ENCODE measurements at places on chromosomes 7 and 10.

DNA sequence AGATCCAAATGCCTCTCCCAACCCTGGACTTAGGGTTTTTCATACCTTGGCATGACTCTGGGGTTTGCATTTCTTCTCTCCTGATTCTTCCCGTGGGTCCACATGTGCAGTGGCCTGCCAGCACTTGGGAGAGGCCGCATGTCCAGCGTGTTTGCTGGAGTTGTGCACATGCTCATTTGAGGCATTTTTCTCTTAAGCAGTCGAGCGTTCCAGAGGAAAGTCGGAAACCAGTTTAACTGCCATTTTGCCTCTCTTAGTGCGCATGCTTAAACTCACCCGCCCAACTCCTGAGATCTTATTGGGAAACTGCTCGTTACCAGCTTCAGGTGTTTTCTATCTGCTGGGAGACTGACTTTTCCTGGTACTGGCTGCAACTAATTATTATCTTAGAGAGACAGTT is 888.4 kb upstream of the PHF14 start:
- no peak for DNase-seq

DNA sequence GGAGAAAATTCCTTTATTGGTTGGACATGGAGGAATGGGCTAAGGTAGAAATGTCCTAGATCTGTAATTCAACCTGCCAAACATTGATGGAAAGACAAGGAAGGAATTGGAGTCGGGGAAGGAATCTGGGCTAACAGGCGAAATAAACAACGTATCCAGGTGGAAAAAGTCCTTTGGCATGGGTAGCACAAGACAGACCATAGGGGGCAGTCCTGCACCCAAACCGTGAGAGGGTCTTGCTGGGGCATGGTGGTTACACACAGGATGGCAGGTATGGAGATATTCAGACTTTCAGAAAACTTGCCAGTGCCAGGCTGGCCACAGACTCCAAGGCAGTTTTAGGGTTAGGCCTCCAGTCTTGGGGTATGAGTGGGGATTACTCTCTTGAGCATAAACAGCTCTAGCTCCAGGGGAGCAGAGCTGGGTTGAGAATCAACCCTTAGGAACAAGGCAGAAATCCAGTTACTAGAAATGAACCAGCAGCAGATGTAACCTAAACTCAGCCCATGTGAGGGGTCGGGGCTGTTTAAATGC is 188.6 kb upstream of the GDF10 start:
- no peak for DNase-seq

DNA sequence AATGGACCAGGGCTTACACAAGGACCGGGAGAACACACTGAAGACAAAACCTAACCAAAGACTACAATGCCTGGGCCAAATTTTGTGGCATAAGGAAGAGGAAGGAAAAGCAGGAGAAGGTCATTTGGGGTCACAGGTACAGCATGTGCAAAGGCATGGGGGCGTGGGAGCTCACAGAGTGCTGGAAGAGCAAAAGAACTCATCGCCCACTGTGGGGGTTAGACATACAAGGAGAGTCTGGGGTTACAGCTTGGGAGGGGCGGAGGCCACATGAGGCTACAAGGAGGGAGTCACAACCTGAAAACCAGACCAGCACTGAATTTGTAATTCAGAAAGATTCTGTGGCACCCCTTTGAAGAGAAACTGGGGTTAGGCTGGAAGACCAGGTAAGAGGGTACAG is 9.7 kb downstream of the PUS7 start:
- no peak for DNase-seq

GRCh38 chr10:121485436-121486139 is 112.7 kb downstream of the FGFR2 start:
- DNase-seq = no peak

DNA sequence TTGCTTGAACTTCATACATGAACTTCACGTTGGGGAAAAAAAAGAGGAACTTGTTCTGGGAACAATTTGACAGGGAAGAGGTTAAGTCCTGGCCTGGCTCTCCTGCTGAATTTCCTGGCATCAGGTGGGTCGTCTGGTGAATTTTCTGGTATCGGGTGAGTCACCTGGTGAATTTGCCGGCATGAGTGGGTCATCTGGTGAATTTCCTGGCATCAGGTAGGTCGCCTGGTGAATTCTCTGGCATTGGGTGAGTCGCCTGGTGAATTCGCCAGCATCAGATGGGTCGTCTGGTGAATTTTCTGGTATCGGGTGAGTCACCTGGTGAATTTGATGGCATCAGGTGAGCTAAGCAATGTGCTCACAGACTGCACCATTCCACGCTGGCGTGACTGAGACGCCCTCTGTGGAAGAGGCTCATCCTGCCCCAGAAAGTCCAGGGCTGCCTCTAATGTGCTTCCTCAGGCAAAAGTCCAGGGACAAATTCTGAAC is 255.4 kb downstream of the TCERG1L start:
- DNase-seq = no peak

GRCh38 chr10:1526436-1527055 is 210.8 kb downstream of the ADARB2 start:
- no peak for DNase-seq
